Activated CD4-positive, alpha-beta T cell treated with anti-CD3 and anti-CD28 coated beads, Interleukin-2, amount 10 ng/mL, durations not matched to agents 7 days and 5 days (primary cell): ENCODE measurements at places on chromosomes 3 and 15. TPM values are rescaled to one million over a fixed set of nuclear protein-coding genes. Genes with fewer than 3 reads are reported as not detected.

The TMEM207 gene
- total RNA-seq: not detected

The FILIP1L gene
- 0.25 TPM for total RNA-seq

The NPAP1 gene
- total RNA-seq: not detected

DNA sequence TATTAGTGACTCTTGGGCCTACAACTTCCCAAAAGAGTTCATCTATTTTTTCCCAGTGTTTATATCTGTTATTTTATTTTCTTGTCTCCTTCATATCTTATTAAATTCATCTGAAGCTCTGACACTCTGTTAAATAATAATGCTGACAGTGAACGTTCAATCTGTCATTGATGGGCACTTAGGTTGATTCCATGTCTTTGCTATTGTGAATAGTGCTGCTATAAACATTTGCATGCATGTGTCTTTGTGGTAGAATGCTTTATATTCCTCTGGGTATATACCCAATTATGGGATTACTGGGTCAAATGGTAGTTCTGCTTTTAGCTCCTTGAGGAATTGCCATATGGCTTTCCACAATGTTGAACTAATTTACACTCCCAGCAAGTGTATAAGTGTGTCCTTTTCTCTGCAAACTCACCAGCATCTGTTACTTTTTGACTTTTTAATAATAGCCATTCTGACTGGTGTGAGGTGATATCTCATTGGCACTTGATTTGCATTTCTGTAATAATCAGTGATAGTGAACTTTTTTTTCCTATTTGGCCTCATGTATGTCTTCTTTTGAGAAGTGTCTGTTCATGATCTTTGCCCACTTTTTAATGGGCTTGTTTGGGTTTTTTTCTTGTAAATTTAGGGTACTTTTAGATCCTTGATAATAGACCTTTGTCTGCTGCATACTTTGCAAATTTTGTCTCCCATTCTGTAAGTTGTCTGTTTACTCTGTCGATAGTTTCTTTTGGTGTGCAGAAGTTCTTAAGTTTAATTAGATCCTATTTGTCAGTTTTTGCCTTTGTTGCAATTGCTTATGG lies 122.5 kb downstream of the LEKR1 start:
- no peak overlapping the region for H3K27ac ChIP-seq
- H3K4me1 ChIP-seq: no peaks in the 10 kb centered on the region
- no peak for DNase-seq

DNA sequence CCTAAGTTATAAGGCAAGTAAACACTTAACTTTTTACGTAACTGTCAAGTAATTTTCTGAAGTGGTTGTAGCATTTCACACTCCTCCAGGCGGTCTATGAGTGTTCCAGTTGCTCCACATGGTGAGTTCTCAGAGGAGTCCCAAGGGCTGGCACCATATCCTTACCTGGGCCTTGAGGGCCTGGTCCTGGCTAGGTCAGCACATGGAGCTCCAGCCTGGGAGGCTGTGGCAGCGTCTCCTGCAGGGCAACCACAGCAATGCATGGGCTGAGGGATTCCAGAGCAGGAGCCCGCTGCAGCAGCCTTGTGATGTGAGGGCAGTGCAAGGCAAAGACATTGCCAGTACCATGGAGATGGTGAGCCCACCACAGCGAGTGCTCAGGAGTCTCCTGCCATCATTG lies 32.2 kb upstream of the LYZL4 start:
- no peak for DNase-seq
- no peak overlapping the region for H3K27ac ChIP-seq
- H3K4me1 ChIP-seq: no peaks in the 10 kb centered on the region
- peaks cover 12% of the 10 kb centered on the region for H3K27me3 ChIP-seq
- H3K36me3 ChIP-seq: no peaks in the 10 kb centered on the region
- H3K4me3 ChIP-seq: no peak overlapping the region
